ENCODE measurements at places on chromosomes 16 and 17.

DNA sequence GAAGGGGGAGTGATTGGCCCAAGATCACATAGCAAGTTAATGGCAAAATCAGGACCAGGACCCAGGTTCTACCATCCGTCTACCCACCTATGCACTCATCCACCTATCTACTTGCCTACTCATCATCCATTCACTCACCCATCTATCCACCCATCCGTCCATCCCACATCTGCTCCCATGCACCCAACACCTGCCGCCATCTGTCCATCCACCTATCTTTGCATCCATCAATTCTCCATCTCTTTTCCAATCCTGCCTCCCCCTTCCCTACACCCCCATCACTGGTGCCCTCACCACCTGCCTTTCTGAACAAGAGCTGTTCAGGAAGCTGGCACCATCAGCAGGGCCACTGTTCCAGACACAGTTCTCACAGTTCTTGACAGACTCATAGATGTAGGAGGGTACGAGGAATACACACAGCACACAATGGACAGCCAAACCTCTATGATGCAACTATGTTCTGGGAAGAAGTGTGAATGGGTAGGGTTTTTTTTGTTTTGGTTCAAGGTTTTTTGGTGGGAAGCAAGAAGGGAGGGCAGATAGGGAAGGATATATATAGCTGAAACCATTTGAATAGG, 4.5 kb downstream of the SAMD14 start:
- DNase-seq: no peak

DNA sequence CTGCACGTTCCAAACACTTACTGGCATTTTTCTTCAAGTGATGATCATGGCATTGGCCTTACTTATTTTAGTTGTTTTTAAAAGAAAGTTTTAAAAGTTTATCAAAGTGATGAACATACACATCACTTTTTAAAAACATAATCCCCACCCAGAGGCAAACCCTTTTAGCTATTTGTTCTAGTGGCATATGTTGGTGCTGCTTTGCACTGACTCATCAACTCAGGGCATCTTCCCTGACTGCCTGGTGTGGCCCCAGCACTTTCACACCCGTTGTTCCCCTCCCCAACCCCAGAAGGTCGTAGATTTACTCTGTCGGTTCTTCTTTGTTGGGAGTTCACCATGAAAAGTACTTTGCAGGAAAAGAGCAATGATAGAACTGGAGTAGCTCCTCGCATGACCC, 161.3 kb downstream of the RPTOR start:
- DNase-seq: no peak

DNA sequence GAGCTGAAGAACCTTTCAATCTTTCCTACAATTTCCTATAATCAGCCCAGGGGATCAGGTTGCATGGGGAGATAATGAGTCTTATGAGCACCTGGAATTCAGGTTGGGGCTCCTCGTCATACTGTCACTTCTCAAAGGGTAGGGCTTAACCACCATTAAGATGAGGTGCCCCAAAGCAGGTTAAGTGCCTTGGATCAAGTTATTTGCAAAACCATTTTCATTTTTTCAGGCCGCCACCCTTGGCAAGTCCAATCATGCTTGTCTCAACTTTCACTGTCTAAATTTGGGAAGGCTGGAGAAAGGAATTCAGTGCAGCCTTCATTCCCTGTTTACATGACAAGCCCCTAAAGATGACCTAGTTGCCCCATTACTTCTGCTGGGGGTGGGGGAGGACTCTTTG, 44.9 kb upstream of the TANGO6 start:
- DNase-seq: no peak

GRCh38 chr16:9159839-9160550, 68.6 kb downstream of the HAPSTR1 start:
- peak; percentile 41 for DNase-seq

GRCh38 chr17:55605705-55606487, 94.6 kb upstream of the SMIM36 start:
- DNase-seq: no peak

DNA sequence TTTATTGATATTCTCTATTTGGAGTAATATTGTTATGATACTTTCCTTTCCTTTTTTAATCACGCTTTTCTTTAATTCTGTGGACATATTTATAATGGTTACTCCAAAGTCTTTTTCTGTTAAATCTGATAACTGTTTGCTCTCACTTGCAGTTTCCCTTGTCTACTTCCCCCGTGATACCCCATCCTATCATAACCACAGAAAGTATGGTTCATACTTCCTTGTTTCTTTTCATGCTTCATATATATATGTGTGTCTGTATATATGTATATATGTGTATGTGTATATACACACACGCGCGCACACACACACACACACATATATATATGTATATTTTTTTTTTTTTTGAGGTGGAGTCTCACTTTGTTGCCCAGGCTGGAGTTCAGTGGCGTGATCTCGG, 23.5 kb downstream of the SPECC1 start:
- DNase-seq: no peak

DNA sequence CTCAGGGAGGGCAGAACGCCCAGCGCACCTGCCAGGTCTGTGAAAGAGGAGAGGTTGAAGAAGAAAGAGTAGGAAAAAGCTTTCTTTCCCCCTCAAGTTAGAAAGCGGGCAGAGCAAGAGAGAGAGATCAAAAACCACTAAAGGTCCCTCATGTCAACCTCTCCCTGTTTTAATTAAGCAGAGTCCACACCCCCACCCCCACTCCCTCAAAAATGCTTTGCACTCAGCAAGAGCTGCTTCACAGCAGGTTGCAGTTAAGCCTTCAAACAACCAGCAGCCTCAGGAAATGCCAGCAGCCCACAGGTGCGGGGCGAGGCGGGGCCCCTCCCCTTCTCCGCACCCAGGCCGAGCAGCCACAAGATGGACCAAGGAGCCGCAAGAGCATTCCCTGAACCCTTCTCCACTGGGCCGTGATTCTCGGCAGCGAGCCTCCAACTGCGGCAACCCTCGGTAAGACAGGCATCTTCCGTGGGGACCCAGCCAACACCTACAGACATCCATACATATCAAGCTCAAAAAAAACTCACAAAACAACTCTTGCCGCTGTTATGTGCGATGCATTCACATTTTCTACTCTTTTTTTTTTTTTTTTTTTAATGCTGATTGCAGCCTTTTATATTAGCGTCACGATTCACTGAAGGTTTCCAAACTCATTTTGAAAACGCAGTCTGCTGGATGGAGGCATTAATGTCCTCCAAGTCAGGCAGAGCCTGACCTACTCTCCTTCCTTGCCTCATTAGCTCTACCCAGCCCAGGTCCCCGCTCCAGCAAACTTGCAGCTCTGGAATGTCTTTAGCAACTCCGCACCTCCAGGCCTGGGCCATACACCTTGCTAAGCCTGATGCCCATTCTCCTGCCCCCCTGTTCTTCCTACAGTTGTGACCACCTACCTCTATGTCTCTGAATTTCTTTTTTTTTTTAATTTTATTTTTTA, 66.1 kb downstream of the AXIN2 start:
- DNase-seq: no peak

GRCh38 chr17:413706-414380, 61.2 kb upstream of the RPH3AL start:
- DNase-seq: no peak

DNA sequence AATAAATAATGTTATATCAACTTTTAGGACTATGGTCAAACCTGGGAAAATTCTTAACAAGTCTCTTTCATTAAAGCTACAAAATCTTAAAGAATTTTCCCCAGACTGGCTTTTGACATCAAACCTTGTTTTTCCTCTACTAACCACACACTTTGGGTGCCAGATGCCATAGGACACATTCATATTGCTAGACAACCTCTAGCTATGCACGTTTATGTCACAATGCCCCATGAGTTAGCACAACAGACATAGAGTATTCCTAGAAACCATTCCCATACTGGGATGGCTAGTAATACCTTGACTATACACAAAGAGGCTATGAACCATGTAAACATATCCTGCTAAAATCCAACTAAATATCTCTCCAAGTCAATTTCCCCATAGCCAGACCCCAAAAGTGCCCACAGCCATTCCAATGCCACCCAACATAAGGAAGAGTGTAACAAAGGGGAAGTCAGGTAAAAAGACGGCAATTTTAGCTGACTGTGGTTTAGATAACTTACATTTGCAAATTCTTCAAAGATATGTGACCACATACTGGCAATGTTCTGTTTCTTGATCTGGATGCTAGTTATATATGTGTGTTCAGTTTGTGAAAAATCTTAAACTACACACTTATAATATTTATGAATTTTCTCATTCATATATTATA, 23.4 kb downstream of the SMURF2 start:
- DNase-seq: no peak

DNA sequence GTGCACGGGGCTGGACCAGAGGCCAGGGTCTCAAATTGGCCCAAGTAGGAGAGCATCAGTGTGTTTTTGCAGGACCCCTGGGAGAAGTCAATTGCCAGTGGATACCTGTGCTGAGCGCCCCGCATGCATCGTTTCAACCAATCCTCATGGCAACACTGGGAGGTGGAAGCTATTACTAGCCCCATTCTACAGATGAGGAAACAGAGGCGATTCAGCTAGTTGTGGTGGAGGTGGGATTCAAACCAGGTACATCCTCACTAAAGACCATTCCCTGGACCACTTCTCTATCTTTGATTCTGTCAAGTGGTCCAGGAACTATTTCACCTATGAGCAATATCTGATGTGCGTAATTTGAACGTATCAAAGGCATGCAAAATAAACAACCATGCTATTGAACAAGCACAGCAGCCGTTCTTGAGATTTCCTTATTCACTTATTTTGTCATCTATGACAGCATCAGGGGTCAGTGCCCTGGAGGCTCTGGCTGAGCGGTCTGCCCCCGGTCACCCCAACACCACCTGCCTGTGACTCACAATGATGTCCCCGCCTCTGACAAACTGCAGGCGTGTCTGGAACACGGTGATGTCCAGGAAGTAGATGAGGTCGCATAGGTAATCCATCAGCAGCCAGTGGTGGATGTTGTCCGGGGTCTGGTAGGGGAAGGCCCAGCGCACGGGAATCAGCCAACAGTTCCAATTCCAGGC, 54.0 kb downstream of the CNGB1 start:
- no peak for DNase-seq

- peak; percentile 68 for DNase-seq
Observed at GRCh38 chr16:88685156-88686061, 898 bp downstream of the SNAI3 start.

GRCh38 chr17:80010283-80010858, 25.3 kb downstream of the TBC1D16 start:
- DNase-seq: no peak

- no peak for DNase-seq
Observed at GRCh38 chr17:47676199-47676472, 17.8 kb upstream of the TBKBP1 start.

- DNase-seq: no peak
Observed at GRCh38 chr17:82878527-82878926, 38.7 kb upstream of the ZNF750 start.

GRCh38 chr17:33435721-33436301, 142.7 kb upstream of the ASIC2 start:
- no peak for DNase-seq

GRCh38 chr17:29664743-29665480, 42.2 kb upstream of the CORO6 start:
- no peak for DNase-seq

DNA sequence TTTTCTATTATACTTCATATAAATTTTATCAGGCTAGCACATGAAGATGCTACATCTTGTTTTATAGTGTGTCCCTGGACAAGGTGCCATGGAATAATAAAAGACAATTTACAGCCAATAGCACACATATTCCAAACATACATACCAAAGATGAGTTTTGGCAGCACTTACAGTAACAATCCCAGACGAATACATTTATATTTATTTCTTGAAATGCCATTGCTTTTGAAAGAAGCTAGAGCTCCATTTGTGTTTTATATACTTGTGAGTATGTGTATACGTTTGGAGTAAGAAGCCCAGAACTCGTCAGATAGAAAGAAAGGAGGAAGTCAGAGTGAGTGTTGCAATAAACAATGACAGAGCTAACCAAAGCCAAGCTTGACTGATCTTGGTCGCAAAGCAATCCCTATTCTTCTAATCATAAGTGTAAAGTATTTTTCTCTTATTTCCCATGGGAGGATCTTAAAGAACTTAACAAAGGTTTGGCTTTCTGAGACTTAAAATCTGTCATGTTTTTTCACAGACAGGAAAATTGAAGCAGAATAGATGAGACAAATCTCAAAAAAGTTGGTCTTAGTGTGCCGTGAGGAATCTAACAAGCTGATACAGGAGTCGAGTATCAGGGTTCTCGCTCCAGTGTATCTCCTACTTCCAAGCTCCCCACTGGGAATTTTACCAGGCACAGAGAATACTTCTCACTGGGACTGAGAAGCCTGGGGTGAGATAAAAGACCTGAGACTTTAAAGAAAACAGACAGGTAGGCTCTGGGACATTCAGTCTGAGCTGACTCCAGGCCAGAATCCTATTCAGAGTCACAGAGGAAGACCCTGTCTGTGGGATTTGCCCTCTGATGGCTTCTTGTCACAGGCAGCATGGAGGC, 175.4 kb downstream of the AATF start:
- DNase-seq: no peak

GRCh38 chr16:3979518-3979917, 99.0 kb upstream of the CREBBP start:
- DNase-seq: no peak

GRCh38 chr17:7930841-7931631, 710 bp downstream of the TRAPPC1 start:
- no peak for DNase-seq

DNA sequence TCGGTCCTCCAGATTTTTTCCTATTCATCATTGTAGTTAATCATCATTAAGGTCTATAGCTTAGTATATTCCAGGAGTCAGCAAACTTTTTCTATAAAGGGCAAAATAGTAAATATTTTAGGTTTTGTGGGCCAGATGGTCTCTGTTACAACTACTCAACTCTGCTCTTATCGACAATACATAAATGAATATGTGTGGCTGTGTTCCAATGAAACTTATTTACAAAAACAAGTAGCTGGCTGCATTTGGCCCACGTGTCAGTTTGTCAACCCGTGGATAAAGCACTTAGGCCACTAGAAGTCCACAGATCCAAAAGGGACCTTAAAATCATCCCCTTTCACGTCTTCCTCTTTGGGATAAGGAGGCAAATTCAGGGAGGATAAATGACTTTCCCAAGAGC, 5.4 kb upstream of the HNF1B start:
- no peak for DNase-seq

DNA sequence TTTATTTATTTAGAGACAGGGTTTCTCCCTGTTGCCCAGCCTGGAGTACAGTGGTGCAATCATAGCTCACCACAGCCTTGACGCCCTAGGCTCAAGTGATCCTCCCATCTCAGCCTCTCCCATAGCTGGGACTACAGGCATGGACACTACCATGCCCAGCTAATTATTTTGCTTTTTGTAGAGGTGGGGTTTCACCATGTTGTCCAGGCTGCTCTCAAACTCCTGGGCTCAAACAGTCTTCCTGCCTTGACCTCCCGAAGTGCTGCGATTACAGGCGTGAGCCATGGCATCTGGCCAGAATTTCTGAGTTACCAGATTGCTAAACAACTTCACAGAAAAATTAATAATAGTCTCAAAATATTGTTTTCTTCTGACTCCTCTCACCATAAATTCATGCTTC, 21.7 kb downstream of the MOSMO start:
- no peak for DNase-seq

GRCh38 chr16:53626811-53627210, 76.8 kb downstream of the RPGRIP1L start:
- DNase-seq: no peak
